Stimulated activated CD4-positive, alpha-beta T cell treated with anti-CD3 and anti-CD28 coated beads, Interleukin-1b, Interleukin-23, amount 100 ng/mL, for 1 hour (primary cell): ENCODE measurements at places on chromosomes 13 and 19.

GRCh38 chr13:100051070-100051469 lies 37.8 kb upstream of the PCCA start:
- no peak for DNase-seq

DNA sequence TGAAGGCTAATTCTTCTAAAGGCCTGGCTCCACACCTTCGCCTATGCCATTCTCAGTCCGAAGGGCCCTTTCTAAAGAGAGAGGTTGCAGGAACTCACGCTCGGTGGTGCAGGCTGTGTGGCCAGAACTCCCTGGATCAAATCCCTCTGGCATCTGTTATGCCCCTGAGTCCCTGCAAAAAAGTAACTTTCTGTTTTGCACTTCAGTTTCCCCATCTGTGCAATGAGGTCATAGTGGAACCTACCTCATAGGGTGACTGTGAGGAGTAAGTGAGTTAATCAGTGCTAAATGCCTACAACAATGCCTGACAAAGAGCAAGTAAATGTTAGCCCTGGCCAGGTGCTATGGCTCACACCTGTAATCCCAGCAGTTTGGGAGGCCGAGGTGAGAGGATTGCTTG lies 7.3 kb downstream of the IGSF23 start:
- no peak for DNase-seq

DNA sequence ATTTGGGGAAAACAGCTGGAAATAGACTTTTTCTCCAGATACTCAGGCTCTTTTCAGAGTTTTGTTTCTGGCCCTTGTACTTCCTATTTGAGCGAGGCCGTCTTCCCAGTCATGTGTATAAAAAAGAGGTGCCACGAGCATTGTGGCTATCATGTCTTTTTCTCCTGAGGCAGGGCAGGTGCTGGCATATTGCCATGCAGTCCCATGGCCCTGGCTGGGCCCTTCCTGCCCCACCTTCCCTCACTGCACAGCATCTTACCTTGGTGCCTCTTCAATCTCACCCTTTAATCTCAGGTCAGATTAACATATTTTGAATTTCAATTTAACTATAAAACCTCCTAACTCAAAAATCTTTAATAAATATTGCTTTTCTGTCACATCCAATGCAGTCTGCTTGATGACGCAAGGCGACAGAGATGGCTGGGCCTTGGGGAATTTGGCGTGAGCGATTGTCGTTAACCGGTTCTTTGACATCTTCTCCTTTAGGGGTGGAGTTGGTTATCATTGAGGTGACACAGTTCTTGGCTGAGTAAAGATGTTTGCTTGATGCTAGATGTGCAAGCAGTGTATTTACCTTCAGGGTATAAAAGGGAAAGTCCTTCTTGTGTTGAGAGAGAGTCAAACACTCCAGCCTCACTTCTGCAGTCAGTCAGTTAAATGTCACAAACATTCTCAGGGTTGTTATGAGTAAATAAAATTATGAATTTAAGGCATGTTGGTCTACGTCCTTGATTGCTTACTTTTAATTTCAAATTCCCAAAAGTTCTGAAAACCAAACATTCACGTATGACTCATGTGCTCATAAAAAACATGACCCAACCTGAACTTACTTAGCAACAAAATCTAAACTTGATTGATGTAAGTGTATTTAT lies 289.9 kb downstream of the MYO16 start:
- DNase-seq, result no peak

GRCh38 chr13:33052506-33053280 lies 36.5 kb downstream of the KL start:
- no peak for DNase-seq

GRCh38 chr13:21639561-21639960 lies 31.3 kb upstream of the FGF9 start:
- no peak for DNase-seq

GRCh38 chr13:84684804-84685203 lies 802.5 kb upstream of the SLITRK1 start:
- no peak for DNase-seq

- no peak for DNase-seq
Observed at GRCh38 chr13:49711218-49711863, 20.1 kb upstream of the EBPL start.

DNA sequence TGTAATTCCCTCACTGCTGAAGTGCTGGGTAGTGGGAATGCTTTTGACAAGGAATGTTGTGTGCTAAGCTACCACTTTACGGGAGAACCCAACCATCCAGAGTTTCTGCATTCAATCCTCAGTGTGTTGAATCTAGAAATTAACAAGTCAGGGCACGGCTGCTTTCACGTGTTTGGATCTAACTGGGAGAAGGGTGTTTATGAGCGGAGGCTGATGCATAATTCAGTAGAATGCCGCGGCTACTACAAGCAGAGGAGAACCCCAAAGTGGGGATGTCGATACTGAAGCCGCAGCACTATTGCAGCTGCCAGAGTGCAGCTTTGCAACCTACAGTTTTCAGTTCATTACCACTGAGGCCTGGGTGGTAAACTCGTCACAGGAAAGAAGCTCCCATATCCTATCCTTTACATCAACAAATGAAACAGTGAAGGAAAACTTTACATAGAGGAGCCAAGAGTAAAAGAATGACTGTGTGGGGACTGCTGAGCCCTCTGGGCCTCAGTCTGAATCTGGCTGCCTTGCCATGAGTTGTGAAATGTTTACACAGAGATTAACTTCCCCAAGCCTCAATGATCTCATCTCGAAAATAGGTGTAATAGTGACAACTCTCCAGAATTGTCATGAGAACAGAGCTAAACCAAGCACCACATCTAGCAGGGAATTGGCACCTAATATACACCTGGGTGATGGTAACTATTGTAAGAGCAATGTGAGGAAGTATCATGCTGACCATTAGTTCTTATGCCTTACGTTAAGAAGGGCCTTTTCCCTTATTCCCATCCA lies 531.7 kb downstream of the MYO16 start:
- DNase-seq, result no peak

GRCh38 chr13:50969691-50970090 lies 60.1 kb downstream of the RNASEH2B start:
- DNase-seq, result no peak

GRCh38 chr13:20303636-20304035 lies 71.5 kb upstream of the GJB6 start:
- no peak for DNase-seq

GRCh38 chr13:60970736-60971135 lies 444.9 kb downstream of the PCDH20 start:
- no peak for DNase-seq

DNA sequence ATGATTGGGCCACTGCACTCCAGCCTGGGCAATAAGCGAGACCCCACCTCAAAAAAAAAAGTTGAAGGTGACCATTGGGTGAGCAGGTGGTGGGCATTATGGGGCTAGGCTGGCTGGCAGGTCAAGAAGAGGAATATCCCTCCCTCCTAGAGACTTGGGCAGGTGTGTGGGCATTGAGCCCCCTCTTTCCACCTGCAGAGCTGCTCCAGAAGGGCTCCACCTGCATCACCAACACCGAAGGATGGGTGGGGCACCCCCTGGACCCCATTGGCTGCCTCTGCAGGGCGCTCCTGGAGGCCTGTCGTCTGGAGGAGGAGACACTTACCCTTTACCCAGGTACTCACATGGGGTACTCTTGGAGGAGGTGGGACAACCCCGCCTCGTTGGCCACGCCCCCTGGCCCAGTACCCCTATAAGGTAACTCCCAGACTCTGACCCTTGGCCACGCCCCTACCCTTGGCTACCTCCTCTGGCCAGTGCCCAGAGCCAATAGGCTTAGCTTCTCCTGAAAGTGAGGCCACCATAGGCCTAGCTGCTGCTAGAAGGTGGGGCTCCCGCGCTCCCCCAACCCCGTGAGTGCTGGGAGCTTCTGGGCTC lies 21.9 kb downstream of the ZSWIM4 start:
- no peak for DNase-seq

DNA sequence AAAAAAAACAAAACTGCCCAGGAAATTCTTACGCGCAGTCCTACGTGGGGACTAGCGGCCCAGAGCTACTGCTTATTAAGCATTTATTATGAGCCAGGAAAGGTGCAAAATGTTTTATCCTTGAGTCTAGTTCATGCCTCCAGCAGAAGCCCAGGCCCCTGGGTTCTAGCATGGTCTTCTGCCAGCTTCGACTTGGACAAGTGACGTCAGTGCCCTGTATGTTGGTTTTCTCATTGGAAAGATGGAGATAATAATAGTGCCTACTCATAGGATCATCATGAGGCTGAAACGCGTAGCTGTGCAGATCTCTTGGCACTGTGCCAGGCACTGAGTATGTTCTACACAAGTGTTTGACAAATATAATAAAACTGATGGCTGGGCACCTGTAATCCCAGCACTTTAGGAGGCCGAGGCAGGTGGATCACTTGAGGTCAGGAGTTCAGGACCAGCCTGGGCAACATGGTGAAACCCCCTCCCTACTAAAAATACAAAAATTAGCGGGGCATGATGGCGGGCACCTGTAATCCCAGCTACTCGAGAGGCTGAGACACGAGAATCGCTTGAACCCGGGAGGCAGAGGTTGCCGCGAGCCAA lies 12.4 kb upstream of the SULT2B1 start:
- no peak for DNase-seq

- DNase-seq, result no peak
Observed at GRCh38 chr19:55406826-55407549, 600 bp downstream of the UBE2S start.

DNA sequence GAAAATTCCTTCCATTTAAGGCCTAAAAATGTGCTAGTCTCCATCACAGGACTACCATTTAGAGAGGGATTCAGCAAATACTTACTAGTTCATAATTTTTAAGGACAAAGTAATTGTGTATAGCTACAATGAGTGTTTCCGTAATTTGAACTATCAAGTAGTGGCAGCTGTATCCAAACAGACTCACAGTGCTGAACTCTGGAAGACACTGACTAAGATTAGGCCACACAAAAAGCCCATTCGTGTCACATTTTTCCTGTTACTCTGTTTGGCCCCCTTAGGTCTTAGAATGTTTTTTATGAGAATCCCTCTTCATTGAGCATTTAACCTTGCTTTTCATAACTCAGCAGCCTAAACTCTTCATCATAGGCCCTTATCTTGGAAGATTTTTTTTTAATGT lies 731.2 kb upstream of the PCDH9 start:
- no peak for DNase-seq

GRCh38 chr13:50122455-50122854 lies 107.2 kb downstream of the KCNRG start:
- no peak for DNase-seq

DNA sequence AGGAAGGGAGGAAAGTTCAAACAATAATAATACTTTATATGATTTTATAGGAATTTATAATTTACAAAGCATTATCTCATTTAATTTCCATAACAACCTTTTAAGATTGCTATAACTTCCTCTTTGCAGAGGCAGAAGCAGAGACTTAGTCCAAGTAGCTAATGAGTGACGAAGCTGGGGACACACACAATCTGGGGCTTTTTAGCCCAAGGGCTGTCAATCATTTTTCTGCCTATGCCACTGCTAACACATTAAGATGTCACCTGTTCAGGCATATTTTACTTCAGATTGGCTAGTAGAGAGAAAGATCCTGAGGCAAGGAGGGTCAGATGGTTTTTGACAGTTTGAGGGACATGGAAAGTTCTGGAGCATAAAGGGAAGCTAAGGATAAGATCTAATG lies 12.6 kb downstream of the SCEL start:
- DNase-seq, result no peak

GRCh38 chr19:37790244-37790925 lies 11.0 kb upstream of the ZNF573 start:
- DNase-seq, result no peak

DNA sequence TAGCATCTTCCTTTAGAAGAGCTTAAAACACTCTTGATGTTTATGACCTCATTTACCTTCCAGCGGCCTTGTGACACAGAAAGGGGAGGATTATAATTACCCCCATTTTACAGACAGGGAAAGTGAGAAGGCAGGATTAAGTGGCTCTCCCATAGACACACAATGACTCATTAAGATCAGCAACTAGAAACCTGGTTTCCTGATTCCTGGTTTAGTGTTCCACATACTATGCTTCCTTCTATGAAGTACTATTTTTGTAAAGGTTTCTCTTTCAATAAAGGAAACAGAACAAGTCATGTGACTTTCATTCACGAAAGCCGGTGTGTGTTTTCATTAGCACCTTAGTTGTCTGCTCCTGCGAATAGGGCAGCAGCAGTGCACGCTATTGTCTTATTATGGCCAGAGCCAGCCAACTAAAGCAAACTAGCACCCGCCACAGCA lies 8.3 kb downstream of the IRS2 start:
- no peak for DNase-seq

DNA sequence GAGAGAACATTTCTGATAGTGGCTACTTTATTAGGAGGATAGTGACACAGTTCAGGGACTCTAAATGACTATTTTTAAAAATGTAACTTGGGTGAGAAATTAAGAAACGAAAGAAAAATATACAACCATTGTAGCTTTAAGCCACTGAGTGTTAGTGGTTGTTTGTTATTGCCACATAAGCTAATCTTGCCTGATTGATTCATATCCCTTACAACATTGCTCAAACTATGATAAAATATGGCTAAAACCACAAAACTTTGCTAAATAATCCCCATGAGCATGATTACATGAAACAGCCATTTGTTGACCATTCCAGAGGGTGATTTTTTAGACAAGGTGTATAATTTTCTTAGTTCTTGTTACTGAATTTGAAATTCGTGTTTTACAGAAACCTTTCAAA lies 343.4 kb downstream of the SLITRK5 start:
- no peak for DNase-seq

- no peak for DNase-seq
Observed at GRCh38 chr19:43818500-43818899, 8.6 kb upstream of the ZNF283 start.

GRCh38 chr13:61013796-61014195 lies 401.9 kb downstream of the PCDH20 start:
- DNase-seq, result no peak

DNA sequence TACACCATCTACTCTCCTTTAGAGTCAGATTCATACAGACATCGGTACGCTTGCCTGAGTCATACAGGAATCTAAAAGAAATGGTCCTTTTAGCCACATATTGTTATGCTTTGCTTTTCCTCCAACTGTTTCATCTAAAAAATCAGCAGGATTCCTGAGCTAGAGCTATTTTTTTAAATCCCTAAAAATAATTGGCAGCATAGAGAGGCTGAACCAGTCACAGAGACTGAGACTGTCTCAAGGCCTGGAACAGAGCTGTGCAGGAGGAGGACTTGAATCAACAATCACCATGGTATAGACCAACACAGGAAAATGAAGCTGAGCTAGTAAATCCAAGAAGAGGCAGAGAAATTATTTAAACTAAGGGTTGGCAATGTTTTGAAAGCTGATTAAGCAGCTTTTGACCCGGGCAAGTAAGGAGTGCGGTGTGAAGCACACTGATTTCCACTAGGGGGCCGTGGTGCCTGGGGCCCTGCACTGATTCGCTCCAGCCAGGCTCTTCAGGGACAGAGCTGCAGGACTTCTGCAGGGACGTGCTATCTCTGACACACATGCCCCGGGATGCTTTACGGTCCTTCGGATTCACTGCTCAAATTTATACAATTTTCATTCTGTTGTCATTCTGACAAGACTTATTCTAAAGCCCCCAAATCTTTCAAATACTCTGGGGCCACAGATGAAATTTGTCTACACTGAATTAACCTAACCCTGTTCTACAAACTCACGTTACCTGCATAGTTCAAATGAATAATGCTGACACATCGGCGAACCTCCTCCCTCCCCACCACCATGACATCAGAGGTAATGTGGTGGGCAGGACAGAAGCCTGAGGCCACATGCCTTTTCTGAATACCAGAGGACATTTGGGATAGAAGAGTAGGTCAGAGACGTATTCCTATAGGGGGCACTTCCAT lies 87.6 kb upstream of the SLC15A1 start:
- no peak for DNase-seq
